Head of caudate nucleus (tissue), 42 donors: ENCODE measurements at places on chromosomes 2 and 18.

- DNase-seq, result peak; percentile 3
Measured at GRCh38 chr2:239177908-239178307, 222.9 kb downstream of the HDAC4 start.

GRCh38 chr2:19879120-19879519, 22.7 kb downstream of the TTC32 start:
- no peak for DNase-seq

DNA sequence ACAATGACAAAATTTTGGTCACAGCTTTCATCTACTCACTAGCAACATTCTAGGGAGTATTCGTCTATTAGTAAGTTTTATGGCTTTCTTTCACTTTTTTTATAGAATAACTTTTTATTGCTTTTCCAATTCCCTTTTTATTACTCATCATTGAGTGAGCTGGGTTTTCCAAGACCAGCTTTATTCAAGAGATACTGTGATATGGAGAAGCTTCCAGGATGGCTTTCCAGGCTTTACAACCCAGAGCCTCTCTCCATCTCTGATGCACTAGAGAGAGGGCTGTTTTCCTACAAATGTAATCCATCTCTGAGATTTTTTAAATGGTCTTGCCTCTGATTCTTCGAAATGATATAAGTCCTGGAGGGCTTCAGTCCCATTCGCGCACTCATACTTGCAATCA, 118.3 kb downstream of the LDLRAD4 start:
- DNase-seq, result no peak

DNA sequence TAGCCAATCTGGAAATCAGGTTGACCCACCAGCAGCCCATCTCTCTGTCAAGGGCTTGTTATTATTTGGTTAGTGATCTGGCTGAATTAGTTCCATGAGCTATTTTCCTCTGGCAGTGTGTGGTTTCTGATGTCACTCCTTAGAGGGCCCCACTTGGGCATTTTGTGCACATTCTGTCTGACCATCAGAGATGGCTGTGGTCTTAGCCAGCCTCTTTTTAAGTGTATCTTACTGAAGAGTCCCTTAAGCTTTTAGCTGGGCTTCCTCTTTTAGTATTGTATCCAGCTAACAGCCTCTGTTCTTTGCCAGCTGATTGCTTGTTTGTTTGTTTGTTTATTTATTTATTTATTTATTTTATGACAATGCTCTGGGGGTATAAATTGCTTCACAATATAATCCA, 951.1 kb upstream of the CNTNAP5 start:
- DNase-seq, result no peak

DNA sequence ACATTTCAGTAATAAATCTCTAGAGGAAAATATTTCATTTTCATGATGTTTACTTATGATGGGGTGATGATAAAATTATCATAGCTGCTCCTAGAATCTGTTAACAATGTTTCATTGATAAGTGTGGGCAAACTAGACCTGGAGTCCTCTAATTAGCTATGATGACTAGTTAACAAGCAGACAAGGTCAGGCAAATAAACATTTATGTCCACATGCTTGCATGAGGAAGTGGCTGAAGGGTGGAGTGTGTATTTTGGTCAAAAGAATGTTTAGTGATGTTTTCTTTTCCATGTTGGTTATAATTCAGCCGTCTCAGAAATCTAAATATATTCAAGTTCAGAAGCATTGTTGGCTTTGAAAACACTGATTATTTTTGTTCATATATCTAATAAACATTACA, 99.9 kb upstream of the FN1 start:
- no peak for DNase-seq

- DNase-seq, result no peak
Measured at GRCh38 chr2:54559006-54559445, 102.9 kb downstream of the SPTBN1 start.

DNA sequence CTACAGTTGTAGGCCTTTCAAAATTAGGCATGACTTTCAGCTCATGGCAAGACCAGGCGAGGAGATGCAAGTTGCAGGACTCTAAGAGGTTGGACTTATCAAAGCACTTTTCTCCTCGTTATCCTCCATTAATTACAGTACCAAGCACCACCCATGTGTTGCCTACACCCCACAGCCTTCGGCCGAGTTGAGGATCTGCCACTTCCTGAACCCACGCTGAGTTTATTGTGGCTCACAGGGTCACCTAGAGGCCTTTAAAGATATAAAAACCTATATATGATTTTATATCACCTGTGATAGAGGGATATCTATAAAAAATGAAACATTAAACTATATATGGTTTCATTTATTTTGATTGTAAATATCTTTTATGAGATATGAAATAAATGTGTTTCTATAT, 2.6 kb downstream of the UGT1A10 start:
- no peak for DNase-seq

GRCh38 chr2:217643789-217644301, 358.9 kb downstream of the TNS1 start:
- DNase-seq, result no peak

GRCh38 chr2:119208791-119209203, 14.8 kb upstream of the STEAP3 start:
- no peak for DNase-seq

DNA sequence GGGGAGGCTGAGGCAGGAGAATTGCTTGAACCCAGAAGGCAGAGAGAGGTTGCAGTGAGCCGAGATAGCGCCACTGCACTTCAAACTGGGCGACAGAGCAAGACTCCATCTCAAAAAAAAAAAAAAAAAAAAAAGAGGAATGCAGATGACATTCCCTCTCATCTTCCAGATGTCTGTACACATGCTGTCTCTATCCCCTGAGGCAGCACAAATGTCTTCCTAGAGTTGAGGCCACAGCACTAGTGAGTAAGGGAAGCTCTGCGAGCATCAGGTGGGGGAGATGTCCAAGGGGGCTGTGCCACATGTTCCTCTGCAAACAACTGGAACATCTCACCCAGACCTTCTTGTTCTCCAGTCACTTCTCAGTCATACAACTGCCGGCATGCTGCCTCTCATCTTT, 35.6 kb upstream of the LRRC30 start:
- no peak for DNase-seq
